Esophagus muscularis mucosa (tissue), 4 donors: ENCODE measurements at places on chromosomes 13 and 19. TPM values are rescaled to one million over a fixed set of nuclear protein-coding genes. Genes with fewer than 3 reads are reported as not detected.

TSHZ3 gene
- 22.0 TPM for total RNA-seq

FPR3 gene
- 4.0 TPM for total RNA-seq

GPR183 gene
- total RNA-seq = 21.4 TPM

U2AF1L4 gene
- 21.3 TPM for total RNA-seq

ZNF155 gene
- 6.2 TPM for total RNA-seq

KISS1R gene
- total RNA-seq = not detected

UPF3A gene
- 25.2 TPM for total RNA-seq

CEACAM20 gene
- total RNA-seq = not detected

- peaks cover 52% of the 10 kb centered on the region for H3K4me1 ChIP-seq
- H3K4me3 ChIP-seq = peak overlapping the region; percentile 59
- peak; percentile 97 for DNase-seq
- no peaks in the 10 kb centered on the region for H3K36me3 ChIP-seq
- H3K27ac ChIP-seq = peak overlapping the region; percentile 96
- H3K27me3 ChIP-seq = no peaks in the 10 kb centered on the region
Observed at GRCh38 chr19:45443462-45444317, 20.0 kb upstream of the ERCC1 start.

DNA sequence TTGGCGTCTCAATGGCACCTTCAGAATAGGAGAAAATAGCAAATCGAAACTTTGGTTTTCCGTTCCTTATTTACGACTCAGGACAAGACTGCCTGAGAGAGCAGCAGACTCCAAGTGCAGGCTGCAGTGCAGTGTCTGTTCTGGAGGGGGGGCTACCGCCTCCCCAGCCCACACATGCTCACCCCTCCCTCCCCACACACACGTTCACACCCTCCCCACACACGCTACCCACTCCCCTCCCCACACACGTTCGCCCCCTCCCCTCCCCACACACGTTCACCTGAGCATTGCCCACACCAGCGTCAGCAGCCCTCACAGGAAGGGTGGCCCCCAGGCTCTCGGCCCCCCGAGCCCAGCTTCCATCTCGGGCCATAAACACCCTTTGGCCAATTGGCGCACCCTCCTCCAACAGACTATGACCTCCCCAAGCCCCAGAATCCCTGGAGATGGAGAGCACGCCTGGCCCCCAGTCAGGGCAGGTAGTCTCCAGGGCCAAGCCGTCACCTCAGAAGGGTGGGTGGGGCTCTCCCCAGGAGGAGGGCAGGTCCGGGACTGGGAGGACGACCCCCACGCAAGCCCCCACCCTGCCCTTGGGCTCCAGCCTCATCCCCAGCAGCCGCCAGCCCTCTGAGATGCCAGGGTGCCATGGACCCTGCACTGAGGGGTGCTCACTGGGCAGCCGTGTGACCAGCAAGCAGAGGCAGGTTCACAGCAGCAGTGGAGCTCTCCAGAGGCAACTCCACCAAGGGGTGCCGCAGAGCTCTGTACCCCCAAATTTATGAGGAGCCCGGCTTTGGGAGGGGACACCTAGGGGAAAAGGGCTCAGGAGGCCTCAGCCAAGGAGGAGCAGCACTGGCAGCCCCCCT is 27.5 kb downstream of the RASA3 start:
- H3K27ac ChIP-seq = peak overlapping the region; percentile 73
- no peak for DNase-seq
- no peaks in the 10 kb centered on the region for H3K36me3 ChIP-seq
- peaks cover 79% of the 10 kb centered on the region for H3K4me1 ChIP-seq

DNA sequence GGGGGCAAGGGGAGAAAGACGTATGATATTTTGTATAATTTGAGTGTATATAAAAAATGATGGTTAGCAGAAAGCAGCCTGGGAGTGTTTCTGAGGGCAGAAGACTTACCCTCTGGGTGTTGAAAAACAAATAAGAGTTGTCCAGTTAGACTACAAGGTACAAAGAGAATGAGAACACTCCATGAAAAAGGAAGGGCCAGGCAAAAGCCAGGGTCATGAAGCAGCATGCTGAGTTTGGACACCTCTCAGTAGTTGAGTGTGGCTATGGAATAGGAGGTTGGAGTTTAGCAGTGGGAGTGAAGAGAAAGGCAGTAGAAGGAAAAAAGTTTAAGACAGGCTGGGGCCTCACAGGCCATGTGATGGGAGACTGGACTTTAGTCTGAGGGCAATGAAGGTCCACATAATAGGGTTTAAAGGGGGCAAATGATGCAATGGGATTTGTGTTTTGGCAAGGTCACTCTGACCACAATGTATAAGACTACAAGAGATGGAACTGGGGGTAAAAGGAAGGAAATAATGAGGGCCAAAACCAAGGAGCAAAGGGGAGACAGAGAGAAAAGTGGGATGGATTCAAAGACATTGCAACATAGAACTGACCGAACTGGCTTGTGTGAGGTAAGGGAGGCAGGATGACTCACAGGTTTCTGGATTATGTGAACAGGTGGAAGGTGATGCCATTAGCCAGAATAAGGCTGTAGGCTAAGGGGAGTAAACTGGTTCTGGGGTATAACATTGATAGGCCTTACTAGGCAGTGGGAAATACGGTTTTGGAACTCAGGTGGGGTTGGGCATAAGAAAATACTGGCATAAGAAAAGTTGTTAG is 76.6 kb downstream of the SERP2 start:
- no peak overlapping the region for H3K27ac ChIP-seq
- no peaks in the 10 kb centered on the region for H3K36me3 ChIP-seq
- no peak for DNase-seq
- H3K4me3 ChIP-seq = no peak overlapping the region

DNA sequence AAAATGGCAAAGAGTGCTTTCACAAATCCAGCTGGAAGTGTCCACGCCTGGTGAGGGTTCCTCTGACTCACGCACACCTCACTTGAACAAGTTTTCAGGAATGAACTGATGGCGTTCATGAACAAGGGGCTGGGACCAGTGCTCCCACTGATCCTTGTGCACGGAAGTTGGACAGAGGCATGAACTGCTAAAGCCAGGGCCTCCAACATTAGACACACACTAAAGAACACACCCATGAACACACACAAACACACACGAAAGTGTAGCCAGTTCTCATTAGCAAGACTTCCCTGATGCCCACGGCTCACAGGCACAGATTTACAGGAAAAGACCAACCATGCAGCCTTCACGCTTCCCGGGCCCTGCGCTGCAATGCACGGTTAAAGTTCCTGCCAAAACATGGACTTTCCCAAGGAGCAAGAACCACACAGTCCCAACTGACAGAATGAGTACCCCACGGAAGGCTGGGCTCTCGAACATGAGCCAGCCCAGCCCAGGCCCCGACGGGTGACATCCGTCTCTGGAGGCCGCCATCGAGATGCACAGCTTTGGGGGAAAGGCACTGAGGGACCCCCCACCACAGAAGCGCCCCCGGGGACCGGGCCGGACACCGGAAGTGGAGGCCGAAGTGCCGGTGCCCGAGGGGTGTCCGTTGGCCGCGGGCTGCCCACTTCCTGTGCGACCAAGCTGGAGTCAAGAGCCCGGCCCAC is 808 bp downstream of the DNMT1 start:
- H3K27me3 ChIP-seq = no peaks in the 10 kb centered on the region
- H3K4me3 ChIP-seq = peak overlapping the region; percentile 90
- peak overlapping the region; percentile 83 for H3K27ac ChIP-seq

DNA sequence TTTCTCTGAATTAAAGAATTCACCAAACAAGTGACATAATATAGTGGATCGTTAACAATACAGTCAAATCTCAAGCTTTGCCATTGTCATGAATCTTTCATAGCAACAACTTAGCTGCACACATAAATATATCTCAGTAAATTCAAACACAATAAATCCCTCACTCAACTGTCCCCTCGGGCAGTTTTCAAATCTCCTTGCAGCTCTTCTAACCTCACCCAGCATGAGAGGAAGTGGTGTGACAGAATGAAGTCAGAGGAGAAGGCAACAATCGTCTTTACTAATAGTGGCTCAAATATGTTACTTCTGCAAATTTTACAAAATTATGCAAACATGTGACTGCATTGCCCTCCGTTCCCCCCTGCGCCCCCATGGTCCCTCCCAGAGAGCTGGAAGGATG is 148.2 kb downstream of the RAP2A start:
- H3K4me1 ChIP-seq = no peaks in the 10 kb centered on the region
- H3K27me3 ChIP-seq = no peaks in the 10 kb centered on the region
- no peak for DNase-seq
- H3K4me3 ChIP-seq = no peak overlapping the region

GRCh38 chr13:74250738-74251190 is 116.6 kb upstream of the KLF12 start:
- no peaks in the 10 kb centered on the region for H3K27me3 ChIP-seq
- H3K4me3 ChIP-seq = no peak overlapping the region
- peaks cover 8% of the 10 kb centered on the region for H3K4me1 ChIP-seq

GRCh38 chr19:5131031-5131505 is 162.2 kb downstream of the KDM4B start:
- H3K4me3 ChIP-seq = no peak overlapping the region
- no peaks in the 10 kb centered on the region for H3K27me3 ChIP-seq
- no peak overlapping the region for H3K27ac ChIP-seq
- peaks cover 22% of the 10 kb centered on the region for H3K4me1 ChIP-seq
- no peak for DNase-seq

DNA sequence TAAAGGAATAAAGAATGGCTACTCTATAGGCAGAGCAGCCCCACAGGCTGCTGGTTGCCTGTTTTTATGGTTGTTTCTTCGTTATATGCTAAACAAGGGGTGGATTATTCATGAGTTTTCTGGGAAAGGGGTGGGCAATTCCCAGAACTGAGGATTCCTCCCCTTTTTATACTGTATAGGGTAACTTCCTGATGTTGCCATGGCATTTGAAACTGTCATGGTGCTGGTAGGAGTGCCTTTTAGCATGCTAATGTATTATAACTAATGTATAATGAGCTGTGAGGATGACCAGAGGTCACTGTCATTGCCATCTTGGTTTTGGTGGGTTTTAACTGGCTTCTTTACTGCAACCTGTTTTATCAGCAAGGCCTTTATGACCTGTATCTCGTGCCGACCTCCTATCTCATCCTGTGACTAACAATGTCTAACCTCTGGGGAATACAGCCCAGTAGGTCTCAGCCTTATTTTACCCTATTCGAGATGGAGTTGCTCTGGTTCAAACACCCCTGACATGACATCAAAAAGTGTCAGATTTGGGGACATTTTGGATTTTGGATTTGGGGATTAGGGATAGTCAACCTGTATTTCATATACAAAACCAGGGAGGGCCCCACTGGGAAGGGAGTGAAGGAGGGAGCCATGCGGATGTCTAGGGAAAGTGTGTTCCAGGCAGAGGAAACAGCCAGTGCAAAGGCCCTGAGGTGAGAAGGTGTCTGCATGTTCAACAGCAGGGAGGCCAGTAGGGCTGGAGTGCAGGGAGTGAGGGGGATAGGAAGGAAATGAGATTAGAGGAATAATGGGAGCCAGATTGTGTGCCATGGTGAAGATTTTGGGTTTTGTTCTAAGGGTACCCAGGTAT is 10.9 kb downstream of the FXYD5 start:
- no peaks in the 10 kb centered on the region for H3K4me1 ChIP-seq
- peaks cover 73% of the 10 kb centered on the region for H3K36me3 ChIP-seq
- no peak for DNase-seq
- H3K4me3 ChIP-seq = no peak overlapping the region
- H3K27ac ChIP-seq = no peak overlapping the region
- H3K27me3 ChIP-seq = no peaks in the 10 kb centered on the region

DNA sequence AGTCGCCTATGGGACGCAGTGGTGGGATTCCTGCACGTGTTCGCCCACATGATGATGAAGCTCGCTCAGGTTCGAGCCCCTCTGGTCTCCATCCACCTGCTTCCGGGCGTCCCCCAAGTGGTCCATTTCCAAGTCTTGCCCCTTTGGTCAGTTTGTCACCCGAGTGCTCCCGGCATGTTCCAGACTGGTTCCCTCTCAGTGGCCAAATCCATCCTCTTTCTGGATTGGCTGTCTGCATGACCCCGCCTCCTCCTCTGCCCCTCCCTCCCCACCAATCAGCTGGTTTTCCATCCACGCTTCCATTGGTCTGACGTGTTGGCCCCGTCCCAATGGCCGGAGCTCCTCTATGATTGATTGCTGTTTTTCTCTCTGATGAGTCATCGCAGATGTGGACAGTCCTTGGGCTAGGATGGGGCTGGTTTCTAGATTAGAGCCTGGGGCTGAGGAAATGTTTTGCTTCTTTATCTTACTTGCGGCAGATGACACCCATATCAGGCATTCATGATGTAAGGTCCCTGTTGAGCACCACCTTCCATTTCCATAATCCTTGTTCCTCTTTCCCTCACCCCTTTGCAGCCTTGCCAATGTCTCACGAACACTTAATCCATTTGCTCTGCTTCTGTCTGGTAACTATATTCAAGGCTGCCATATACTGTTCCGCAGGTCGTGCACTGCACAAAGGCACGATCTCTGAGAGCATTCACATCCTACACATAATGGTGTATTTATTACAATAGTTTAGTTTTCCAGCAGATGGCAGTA is 73.8 kb downstream of the MAP4K1 start:
- H3K36me3 ChIP-seq = no peaks in the 10 kb centered on the region
- no peaks in the 10 kb centered on the region for H3K27me3 ChIP-seq
- no peak overlapping the region for H3K27ac ChIP-seq
- DNase-seq = no peak
- peaks cover 21% of the 10 kb centered on the region for H3K4me1 ChIP-seq

GRCh38 chr19:17681505-17682125 is 6.5 kb downstream of the UNC13A start:
- no peak for DNase-seq
- H3K4me3 ChIP-seq = no peak overlapping the region
- H3K27ac ChIP-seq = no peak overlapping the region

DNA sequence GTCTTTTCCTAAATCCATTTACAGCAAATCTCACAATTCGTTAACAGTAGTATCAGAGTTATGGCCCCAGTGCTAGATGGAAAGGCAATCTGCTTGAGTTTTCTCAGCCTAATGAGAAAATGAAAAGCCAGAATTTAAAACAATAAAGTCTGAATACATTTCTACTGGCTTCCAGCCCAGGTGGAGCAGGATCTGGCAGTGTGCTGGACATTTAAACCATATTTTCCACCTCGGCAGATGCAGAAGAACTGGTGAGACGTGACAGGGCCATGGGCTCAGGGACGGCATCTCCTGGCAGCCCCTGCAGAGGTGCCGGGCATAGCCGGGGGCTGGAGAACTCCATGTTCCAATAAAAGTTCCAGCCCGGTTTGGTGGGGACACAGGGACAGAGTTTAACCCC is 7.1 kb downstream of the SMIM7 start:
- peak overlapping the region; percentile 55 for H3K27ac ChIP-seq
- H3K4me1 ChIP-seq = peaks cover 71% of the 10 kb centered on the region
- peaks cover 66% of the 10 kb centered on the region for H3K36me3 ChIP-seq
- H3K27me3 ChIP-seq = no peaks in the 10 kb centered on the region
- DNase-seq = no peak
